ENCODE measurements at places on chromosomes 16 and 17.

- DNase-seq = peak; percentile 10
Measured at GRCh38 chr16:81366316-81366932, 51.7 kb downstream of the GAN start.

GRCh38 chr17:55649957-55650597, 72.6 kb downstream of the TMEM100 start:
- no peak for DNase-seq

DNA sequence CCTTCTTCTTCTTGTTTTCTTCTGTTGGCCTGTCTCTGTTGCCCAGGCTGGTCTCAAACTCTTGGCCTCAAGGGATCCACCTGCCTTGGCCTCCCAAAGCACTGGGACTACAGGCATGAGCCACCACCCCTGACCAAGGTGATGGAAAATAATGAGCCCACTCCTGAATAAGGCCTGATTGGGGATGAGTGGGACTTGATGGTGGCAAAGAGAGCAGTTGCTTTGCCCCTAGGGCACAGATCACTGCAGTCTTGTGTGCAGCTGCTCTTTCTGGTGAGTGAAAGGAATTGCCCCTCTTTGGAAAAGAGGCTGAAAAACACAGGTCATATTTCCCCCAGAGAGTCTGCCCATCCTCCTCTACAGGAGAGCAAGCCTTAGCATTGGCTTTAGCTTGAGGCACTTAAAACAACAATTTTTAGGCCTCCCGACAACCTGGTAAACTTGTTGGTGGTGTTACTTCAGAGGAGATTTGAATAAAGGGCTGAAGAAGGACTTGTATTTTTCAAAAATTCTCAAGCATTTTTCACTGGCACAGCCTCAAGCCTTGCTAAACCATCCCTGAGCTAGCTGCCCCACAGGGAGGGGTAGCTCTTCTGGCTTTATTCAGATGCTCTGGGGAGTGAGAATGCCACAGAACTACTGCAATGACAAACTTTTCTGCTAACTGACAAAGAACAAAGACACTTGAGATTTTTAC, 6.1 kb upstream of the PDP2 start:
- DNase-seq = no peak

DNA sequence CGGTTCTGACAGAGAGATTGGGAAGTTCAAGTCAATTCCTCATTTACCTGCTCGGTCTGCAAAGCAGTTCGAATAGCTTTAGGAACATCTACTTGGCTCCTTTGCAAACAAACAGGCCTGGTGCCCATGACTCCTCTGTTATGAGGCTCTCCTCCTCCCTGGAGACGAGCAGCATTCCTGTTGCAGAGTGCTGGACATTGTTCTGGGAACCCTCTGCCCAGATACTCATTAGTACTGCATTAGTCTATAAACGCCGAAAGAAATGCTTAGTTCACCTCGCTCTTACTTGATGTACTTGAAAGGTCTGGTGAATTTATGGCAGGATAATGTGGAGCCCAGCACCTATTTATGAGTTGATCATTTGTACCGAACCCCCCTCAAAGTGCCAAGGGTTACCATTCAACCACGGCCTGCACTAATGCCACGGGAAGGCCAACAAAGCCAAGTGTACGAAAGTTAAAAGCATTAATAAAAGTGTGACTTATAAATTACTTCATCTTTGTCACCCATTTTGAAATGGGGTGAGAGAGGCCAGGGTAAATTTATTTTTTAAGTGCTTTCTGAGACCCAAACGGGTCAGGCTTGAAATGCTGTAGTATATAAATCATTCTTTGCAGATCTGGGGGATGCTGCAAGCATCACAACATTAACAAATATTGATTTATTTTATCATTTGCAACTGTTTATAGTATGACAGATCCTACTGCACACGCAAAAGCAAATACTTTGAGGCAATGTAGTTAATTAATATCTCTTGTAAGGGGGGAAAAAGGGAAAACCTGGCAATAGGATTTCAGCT, 478.9 kb upstream of the PSMD7 start:
- DNase-seq = no peak

DNA sequence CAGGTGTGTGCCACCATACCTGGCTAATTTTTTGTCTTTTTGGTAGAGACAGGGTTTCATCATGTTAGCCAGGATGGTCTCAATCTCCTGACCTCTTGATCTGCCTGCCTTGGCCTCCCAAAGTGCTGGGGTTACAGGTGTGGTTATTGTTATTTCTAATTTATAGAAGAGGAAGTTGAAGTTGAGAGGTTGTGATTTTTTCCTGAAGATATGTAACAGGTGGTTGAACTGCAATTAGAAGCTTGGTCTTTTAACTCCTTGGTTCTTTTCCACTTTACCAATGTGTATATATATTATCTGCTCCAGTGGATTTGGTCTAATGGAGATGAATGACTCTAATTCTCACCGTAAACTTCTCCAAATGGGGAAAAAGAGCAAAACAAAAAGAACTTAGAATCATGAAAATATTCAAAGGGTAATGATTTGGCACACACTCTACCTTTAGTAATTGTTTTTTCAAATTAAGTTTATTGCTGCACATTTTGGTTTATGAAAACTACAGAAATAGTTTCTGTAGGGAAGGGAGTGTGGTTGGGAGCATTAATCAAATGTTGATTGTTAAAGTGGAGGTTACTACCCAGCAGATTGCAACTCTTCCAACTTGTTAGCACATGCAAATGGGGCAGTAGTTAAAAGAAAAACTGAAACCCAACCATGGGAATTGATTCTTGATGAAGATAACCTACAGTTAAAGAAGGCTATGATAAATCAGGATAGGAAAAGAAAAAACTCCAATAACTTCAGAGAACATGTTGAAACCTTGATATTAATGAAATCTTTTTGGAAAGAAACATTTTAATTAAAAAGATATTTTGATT, 1.8 kb upstream of the KRT10 start:
- no peak for DNase-seq

DNA sequence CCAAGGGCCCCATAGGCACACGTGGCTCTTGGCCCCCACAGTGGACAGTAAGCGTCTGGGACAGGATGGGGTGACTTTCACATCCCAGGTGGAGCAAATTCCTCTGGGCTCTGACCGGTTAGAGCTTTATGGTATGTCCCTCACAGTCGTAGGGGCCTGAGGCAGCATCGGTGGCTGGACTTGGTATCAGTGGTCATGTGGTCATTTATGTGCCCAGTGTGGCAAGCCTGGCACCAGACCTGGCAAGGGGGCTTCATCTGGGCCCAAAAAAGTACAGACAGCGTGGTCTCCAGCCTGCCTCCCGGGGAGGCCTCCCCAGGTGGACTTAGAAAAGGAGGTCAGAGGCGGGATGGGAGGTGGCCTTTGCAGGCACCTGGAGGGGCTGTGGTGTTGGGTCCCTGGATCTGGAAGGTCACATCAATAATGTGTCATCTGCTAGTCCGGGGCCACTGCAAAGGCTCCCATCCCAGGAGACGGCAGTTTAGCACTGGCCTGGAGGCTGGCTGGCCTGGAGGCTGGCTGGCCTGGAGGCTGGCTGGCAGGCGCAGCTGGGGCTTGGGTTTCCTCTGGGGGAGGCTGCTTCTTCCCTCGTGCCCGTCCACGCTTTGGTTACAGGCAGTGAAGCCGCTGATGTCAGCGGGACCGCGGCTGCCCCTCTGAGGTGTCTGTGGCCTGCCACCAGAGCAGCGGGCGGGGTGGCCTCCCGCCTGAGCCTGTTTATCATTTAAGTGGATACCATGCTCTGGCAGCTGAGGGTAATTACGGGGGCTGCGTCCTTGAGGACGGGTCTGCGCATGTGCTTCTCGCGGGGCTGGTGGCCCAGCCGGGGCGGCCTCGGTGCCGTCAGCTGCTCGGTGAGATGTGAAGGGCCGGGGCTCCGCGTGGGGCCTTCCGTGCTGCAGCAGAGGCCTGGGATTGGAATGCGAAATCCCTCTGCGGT, 20.7 kb upstream of the CBX4 start:
- DNase-seq = no peak

- no peak for DNase-seq
Measured at GRCh38 chr16:7650431-7650830, 317.8 kb downstream of the RBFOX1 start.

All from stimulated activated naive CD4-positive, alpha-beta T cell (primary cell).